ENCODE measurements at places on chromosomes 5 and 9.

DNA sequence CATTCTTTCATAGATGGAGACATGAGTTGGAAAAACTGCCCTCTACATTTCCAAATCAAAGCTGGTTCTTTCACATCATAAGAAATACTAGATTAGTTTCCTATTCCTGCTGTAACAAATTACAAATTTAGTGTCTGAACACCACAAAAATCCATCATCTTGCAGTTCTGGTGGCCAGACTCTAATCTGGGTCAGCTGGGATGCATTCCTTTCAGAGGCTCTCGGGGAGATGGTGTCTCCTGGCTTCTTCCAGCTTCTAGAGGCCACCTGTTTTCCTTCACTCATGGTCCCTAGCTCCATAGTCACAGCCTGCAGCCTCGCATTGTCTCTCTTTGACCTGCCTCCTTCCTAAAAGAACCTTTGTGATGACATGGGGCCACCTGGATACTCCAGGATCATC lies 65.2 kb downstream of the RETREG1 start:
- DNase-seq: no peak

DNA sequence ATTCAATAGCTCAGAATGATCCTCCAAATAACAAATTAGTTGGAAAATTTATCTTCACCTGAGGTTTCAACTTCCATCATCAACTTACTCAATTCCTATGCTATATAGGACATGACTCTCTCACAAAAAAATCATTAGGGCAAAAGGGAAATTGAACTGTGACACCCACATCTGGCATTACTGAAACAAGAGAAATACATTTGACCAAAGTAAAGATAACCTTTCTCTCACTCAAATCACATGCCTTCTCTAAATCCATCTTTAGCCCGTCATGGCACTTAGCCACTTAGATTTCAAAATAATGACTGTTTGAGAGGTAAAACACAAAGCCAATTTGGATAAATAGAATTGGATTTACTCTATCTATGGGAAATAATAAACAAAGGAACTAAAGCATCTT lies 126.4 kb downstream of the ADAMTS6 start:
- DNase-seq: no peak

DNA sequence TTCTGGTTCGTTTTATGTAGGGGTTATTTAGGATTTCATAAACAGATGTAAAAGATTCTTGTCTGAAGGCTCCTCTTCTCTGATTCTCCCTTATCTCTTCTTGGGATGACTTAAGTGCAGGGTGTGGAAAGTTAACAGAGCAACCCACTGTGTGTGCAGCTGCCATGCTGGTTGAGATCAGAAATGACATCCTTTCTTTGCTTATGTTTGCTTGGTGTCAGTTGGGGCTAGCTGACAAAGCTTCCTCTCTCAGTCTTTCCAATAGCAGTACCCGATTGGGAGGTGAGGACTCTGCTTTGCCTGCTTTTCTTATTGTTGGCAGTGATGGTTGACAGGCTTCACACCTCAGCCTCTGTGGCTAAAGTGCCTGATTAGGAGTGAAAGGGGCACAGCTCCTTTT lies 26.5 kb downstream of the OGN start:
- DNase-seq: no peak

DNA sequence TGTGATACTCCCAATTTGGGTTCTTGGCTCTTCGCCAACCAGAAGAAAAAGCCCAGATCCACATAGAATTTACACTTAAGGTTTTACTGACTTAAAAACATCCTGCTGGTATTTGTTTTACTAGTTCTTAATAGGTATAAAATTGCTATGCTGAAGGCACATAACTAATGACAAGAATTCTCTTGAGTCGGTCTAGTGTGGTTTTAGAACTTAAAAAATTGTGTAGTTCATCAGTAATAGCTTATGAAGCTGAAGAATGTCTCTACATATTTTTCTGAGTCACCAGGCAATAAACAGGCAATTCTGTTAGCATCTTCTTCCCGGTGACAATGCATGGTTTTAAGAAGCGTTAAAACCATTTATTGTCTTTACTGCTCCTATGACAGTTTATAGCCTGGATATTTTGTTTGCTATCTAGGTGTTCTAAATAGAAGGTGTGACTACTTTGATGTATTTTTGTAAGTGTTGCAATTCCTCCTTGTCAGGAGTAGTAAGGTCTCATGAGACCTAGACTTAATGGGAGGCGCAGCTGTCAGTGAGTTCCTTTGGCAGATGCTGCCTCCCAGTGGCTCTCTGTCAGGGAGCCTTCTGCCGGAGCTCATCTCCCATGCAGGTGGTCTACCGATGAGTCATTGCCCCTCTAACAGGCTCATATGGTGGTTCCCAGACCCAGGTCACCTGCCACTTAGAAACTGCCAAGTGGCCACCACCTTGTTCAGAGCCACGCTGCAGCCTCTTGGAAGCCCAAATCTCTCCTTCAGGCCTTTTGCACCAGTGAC lies 173.8 kb downstream of the MAST4 start:
- DNase-seq: no peak
